ENCODE measurements at places on chromosomes 12 and 14.

DNA sequence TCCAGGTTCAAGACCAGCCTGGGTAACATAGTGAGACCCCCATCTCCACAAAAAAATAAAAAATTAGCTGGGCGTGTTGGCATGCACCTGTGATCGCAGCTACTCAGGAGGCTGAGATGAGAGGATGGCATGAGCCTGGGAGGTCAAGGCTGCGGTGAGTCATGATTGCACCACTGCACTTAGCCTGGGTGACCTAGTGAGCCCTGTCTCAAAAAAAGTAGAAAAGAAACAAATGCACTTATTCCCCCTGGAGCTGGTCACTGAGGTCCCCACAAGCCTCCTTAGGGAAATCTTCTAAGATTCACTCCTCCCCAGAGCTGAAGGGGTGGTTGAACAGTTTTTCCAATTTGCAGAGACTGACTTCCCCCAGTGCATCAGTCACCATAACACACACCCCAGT is 1.6 kb downstream of the CD9 start:
- peaks cover 15% of the 10 kb centered on the region for H3K4me1 ChIP-seq
- H3K27ac ChIP-seq: peak overlapping the region; percentile 90
- peaks cover 3% of the 10 kb centered on the region for H3K36me3 ChIP-seq
- DNase-seq: no peak
- H3K27me3 ChIP-seq: no peaks in the 10 kb centered on the region

DNA sequence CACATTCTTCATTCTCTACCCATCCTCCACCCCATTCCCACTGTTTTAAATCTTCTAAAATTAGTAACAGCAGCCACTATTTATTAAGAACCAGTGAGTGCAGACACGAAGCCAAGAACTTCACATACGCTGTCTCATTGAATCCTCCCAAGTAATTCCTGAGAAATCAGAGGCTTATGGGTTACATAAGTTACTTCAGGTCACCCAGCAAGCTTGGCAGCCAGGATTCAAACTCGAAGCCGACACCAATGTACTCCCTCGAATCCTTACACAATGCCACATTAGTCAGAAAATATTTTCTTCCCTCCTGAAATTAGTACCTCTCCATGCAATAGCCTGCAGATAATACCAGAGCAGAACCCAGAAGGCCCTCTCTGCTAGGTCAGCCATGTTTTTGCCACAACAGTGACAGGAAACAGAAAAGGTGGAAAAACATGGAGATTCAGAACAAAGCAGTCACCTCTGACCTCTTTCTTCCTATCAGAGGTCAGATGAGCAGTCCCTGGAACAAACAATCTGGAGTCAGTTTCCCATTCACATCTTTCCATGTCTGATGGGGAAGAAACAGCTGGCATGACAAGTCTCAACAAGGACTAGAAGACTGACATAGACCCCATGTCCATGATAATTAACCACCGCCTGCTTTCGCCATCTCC is 16.4 kb downstream of the NID2 start:
- H3K4me1 ChIP-seq: peaks cover 23% of the 10 kb centered on the region
- H3K27me3 ChIP-seq: no peaks in the 10 kb centered on the region
- no peak for DNase-seq

DNA sequence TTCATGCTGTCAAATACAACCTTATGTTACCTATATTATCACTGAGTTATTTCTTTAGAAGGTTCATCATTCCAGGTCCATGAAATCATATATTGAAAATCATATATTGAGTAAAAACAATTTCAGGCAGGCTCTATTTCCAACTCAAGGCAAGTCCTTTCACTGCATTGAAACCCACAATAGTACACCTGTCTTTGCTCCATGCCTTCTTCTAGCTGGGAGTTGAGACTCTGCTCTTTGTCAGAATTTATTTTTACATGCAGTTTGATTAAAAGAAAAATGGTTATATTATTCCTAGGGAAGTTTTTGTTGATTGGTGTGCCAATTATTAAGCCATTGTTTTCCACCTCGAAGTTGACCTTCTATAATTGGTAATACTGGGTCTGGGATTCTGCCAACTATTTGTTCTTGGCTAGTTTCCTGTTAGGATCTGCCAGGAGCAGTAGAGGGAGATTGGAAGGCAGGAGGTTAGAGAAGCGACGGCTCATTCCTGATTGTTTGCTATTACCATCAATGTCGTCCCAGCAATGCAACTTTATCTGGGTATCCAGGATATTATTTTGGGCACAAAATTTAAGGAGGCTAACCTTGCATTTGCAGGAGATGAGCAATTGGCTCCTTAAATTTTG is 79.5 kb upstream of the MIS18BP1 start:
- no peak overlapping the region for H3K27ac ChIP-seq
- no peak for DNase-seq
- H3K36me3 ChIP-seq: no peaks in the 10 kb centered on the region
- no peaks in the 10 kb centered on the region for H3K4me1 ChIP-seq

GRCh38 chr12:53378222-53378621 is 1.8 kb upstream of the SP1 start:
- DNase-seq: peak; percentile 47
- no peaks in the 10 kb centered on the region for H3K27me3 ChIP-seq
- peaks cover 7% of the 10 kb centered on the region for H3K36me3 ChIP-seq
- peaks cover 26% of the 10 kb centered on the region for H3K4me1 ChIP-seq
- no peak overlapping the region for H3K4me3 ChIP-seq
- peak overlapping the region; percentile 98 for H3K27ac ChIP-seq

DNA sequence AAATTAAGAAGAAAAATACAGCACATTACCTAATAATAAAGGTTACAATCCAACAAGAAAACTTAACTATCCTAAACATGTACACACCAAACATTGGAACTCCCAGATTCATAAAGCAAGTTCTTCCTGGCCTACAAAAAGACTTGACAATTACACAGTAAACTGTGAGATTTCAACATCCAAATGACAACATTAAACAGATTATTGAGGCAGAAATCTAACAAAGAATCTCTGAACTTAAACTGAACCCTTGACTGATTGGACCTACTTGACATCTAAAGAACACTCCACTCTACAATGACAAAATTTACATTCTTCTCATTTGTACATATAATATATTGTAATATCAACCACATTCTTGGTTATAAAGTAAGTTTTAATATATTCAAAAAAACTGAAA is 1341.3 kb downstream of the LRFN5 start:
- H3K36me3 ChIP-seq: no peaks in the 10 kb centered on the region
- no peak overlapping the region for H3K4me3 ChIP-seq
- no peak overlapping the region for H3K27ac ChIP-seq
- no peaks in the 10 kb centered on the region for H3K27me3 ChIP-seq

DNA sequence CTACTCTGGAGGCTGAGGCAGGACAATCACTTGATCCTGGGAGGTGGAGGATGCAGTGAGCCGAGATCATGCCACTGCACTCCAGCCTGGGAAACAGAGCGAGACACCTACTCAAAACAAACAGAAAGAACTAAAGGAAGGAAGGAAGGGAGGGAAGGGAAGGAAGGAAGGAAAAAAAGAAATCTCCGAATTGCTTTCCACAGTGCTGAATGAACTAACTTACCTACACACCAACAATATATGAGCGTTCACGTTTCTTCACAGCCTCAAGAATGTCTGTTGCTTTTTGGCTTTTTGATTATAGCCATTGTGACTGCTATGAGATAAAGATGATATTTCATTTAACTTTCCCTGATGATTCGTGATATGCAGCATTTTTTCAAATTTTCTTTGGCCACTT is 1343.7 kb downstream of the LRFN5 start:
- H3K36me3 ChIP-seq: no peaks in the 10 kb centered on the region
- no peak for DNase-seq
- H3K4me3 ChIP-seq: no peak overlapping the region
- H3K27me3 ChIP-seq: no peaks in the 10 kb centered on the region
- H3K27ac ChIP-seq: no peak overlapping the region

DNA sequence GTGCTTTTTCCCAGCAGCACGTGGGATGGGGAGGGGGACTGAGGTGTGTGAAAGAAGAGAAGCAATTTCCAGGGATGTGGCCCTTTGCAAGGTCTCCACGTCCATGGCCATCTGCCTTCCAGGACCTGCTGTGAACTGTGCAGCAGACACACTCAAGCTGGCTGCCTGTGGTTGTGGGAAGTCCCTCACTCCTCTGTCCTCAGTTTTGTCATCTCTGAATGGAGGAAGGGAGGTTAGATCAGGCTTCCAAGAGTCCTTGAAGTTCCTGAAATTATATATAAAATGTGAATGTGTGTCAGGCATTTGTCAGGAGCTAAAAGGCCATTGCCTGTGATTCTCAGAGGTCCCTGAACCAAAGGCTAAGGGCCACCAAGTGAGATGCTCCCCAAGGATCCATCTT is 328.2 kb downstream of the CACNA1C start:
- H3K27me3 ChIP-seq: no peaks in the 10 kb centered on the region
- no peak for DNase-seq
- H3K4me3 ChIP-seq: no peak overlapping the region
- no peak overlapping the region for H3K27ac ChIP-seq
- H3K36me3 ChIP-seq: no peaks in the 10 kb centered on the region
- H3K4me1 ChIP-seq: peaks cover 22% of the 10 kb centered on the region

- no peak overlapping the region for H3K27ac ChIP-seq
- H3K36me3 ChIP-seq: no peaks in the 10 kb centered on the region
- DNase-seq: no peak
- H3K4me3 ChIP-seq: no peak overlapping the region
Observed at GRCh38 chr12:114711689-114712152, 27.7 kb upstream of the TBX3 start.

GRCh38 chr12:12823811-12824210 is 10.7 kb downstream of the DDX47 start:
- no peak overlapping the region for H3K27ac ChIP-seq
- peaks cover 4% of the 10 kb centered on the region for H3K36me3 ChIP-seq
- no peak overlapping the region for H3K4me3 ChIP-seq
- no peak for DNase-seq
- no peaks in the 10 kb centered on the region for H3K4me1 ChIP-seq
- H3K27me3 ChIP-seq: no peaks in the 10 kb centered on the region

DNA sequence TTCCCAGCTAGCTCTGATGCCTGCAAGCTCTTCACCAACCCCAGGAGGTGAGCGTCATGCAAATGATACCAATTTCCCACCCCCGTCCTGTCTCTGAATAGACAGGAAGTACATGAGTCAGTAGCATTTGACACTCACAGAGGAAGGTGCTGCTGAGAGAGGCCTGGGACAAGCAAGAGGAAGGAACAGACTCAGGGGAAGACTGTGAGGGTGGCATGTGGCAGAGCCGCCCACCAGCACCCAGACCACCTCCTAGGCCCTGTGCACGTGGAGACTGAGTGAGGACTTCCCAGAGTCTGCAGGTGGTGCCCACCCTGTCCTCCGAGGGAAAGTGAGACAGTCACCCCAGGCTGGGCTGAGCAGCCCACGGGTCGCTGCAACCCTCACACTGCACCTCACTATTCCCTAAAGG is 199.5 kb upstream of the SFSWAP start:
- no peak overlapping the region for H3K4me3 ChIP-seq
- no peaks in the 10 kb centered on the region for H3K27me3 ChIP-seq
- H3K36me3 ChIP-seq: no peaks in the 10 kb centered on the region

DNA sequence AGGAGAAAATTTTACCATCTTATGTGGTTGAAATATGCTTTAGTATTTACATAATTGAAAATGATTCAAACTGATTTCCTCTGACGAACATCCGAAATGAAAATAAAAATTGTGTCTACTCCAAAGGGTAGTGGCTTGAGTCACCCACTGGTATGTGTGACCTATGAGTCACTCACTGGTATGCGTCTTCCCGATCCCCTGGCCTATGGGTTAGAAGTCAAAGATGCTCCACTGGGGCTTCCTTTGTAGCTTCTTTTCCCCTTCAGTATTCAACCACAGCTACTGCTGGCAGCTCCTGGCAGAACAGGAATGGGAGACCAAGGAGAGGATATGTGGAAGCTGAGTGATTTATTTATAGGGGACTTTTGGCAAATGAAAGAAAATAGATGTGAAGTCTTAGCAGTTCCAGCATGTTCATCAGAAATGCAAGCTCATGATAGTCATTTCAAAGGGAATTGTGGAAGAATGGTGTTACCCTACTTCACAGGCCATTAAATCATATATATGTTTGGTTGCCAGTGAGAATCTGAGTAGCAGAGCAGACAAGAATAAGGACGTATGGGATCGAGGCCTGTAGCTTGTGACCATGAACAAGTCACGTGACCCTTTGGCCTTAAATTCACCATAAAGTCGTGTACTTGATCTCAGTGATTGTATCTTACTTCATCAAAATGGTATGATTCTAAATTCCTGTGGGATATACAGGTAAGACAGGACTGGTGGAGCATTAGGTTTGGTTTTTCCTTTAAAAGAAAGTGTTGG is 108.3 kb downstream of the CRADD start:
- DNase-seq: no peak
- peaks cover 24% of the 10 kb centered on the region for H3K4me1 ChIP-seq
- peak overlapping the region; percentile 92 for H3K27ac ChIP-seq

DNA sequence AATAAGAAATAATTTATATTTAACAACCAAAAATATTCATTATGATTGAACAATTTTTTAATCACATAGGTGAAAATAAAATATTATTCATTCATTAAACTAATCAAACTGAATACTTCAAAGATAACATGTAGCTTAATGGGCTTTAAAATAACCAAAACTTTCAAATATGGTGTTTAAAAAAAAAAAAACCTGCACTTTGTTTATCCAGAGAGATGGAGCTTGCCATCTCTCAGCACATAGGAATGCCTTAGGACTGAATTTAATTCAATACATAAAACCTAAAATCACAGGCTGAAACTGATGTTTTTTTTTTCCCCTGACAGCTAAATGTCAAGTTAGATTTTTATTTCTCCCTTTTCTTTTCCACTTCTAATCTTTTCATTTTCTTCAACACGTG is 14.4 kb upstream of the CCER1 start:
- DNase-seq: no peak
- no peaks in the 10 kb centered on the region for H3K4me1 ChIP-seq

All from kidney (tissue), 22 donors.